T-helper 9 cell (primary cell): ENCODE measurements at places on chromosomes 5 and 9.

GRCh38 chr5:72076621-72077300 lies 30.5 kb upstream of the MAP1B start:
- DNase-seq = no peak

DNA sequence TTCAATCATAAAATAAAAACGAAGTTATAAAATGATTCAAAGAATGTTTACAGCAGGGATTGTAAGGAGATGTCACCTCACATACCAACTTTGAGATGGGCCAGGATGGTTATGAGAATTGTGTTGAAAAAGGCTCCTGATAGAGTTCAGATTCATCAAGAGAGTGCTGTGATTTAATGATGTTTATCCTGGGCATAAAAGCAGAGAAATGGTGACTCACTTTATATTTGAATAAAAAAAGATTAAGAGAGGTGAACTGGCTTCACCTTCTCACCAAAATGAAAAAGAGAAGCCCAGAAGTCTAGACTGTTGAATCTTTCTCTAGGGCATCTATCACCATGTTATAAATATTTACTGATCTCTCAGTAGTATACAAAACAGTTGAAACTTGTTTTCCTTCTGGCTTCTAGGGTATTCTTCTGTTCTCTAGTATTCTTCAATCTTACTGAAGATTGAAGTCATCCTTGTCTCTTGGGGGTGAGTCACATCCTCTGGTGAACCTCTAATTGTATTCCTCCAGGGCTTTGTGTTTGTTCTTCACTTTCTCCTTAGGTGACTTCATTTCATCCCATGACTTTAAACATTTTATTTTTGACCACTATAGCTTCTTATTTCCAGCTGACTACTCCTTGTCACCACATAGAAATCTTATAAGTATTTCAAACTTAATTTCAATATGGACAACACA lies 1237.3 kb upstream of the C9orf72 start:
- no peak for DNase-seq

- no peak for DNase-seq
Measured at GRCh38 chr9:90544488-90544887, 98.1 kb downstream of the DIRAS2 start.

DNA sequence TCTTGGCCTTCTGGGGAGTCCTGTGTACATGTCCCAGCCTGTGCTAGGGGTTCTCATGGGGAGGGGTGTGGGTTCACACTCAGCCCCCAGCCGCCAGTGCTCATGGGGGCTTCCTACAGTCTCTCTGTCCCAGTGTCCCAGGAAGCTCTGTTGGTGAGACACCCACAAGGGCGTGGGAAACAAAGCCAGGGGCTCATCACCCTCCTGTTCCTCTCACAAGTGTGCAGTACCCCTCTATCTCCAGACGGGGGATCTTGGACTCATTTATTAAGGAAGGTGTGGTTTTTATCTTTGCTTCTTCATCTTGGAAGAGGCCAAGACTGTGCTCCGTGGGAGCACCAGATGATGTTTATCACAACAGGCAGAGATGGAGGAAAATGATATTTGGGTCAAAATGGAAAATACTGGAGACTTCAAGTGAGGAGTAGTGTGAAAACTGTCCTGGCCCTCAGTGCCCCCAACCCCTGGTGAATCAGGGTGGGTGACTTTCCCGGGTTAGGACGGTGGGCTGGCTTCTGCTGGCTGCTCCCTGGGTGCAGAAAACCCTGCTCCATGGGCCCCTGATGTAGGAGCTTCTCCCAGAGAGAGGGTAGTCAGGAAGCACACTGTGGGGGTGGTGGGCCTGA lies 15.2 kb downstream of the TMEM171 start:
- DNase-seq = no peak

GRCh38 chr5:116861666-116862065 lies 287.0 kb upstream of the SEMA6A start:
- no peak for DNase-seq

GRCh38 chr9:89427621-89428221 lies 70.2 kb downstream of the SEMA4D start:
- peak; percentile 48 for DNase-seq

- DNase-seq = no peak
Measured at GRCh38 chr9:123131993-123132392, 98.5 kb downstream of the GPR21 start.

DNA sequence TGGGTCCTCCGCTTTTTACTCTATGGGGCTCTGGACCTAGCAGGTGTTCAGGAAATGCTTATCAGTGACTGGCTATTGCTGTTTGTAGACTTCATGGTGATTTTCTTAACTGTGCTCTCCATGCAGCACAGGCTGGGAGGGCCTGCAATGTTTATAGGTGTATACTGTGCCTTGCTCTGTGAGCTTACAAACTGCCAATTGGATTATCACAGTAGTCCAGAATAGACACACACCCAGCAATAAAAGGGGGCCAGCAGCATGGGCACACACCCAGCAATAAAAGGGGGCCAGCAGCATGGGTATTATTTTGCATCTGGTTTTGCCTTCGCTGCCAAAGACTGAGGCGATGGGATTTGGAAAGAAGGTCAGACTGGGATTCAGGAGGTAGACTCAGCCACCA lies 100.0 kb downstream of the CRB2 start:
- DNase-seq = no peak

DNA sequence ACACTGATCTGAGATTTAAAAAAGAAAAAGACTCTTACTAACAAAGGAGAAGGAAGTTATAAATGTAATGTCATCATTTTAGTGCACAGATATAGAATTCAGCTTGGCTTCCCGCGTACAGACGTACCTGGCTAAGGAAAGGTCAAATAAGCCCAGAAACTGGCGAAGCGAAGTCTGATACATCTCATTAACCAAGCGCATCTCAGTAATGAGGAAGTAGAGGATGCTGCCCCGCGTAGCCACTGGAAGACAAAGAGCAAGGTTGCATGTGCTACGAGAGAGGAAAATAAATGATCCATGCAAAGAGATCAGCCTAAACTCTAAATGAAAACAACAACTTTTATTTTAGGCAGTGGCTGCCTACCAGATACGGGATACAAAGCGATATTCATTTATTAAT lies 208.8 kb downstream of the DNAH5 start:
- no peak for DNase-seq

GRCh38 chr5:65961633-65962032 lies 35.3 kb downstream of the ERBIN start:
- no peak for DNase-seq

DNA sequence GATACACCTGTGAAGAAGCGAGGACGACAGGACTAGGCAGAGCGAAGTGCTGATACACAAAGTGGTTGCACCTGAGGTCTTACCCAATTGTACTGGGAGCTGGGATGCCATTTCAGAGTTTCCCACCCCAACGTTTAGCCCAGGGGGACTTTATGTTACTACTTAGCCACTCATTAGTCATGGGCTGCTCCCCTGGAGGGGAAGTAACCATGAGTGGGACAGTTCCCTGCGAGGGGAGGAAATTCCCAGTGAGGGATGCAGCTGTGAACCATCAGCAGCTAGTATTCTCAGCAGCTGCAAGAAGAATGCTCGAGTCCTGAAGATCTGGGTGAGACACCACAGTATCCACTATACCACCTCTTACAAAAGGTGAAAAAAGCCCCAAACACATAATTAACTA lies 93.7 kb upstream of the ACTBL2 start:
- no peak for DNase-seq

DNA sequence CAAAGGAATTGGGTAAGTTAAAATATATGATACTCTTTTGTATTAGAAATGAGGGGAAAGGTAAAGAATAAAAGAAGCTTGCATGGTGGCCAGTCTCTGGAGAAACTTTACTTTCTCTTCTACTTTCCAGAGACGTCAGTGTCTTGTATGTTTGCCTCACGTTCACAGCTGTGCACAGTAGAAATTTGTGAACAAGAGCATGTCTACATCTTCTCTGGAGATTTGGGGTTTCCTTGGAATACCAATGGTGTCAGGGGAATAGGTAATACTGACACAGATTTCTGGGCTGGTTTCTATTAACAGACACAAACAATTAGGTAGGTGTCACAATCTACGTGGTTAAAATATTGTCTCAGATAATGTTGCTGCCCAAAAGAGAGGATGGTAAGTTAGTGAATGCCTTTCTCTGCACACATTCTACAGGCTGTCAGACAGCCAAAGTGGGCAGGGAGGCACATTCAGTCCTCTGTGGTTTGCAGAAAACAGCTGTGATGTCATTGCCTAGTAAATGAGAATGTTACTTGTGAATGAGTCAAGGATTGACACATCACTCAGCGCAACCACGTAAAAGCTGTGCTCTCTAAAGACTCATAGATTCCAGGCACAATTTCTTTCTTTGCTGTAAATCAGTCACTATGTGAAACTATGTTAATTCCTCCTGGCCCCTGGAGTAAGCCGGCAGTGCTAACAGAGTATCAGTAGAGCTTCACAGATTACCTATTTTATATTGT lies 397.1 kb downstream of the MAN2A1 start:
- no peak for DNase-seq

DNA sequence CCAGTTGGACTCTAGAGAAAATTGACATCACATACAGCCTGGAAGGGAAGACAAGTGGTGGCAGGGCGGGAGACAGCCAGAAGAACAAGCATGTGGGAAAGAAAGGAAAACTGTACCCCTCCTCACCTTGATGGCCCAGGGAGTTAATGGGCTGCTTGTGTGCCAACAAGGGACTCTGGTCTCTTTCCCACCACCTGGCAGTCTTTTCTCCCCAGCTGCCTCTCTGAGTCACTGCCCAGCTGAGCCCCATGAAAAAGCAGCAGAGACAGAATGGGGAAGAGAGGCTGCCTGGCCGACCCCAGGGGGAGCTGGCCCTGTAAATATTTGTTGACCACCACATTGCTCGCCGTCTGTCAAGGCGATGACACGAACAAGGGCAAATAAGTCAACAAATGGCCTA lies 359.4 kb downstream of the ENC1 start:
- DNase-seq = no peak

DNA sequence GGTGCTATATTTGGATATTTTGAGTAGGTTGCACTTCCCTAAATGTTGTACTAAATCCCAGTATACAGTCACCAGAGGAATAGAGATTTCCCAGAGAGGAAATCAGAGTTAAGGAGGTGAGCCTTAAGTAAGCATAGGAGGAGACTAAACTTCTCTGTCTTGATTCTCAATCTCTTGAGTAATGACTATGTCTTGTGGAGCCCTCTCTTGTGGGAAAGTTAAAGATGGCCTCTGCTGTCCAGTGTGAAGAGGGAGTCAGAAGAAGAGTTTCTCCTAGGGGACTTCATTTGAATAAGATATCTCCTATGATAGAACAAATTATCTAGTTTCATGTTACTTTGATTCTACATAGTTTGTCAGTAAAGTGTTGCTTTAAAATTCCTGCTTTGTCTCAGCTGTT lies 502.5 kb downstream of the PDE4D start:
- no peak for DNase-seq

- no peak for DNase-seq
Measured at GRCh38 chr5:103041071-103041676, 78.8 kb downstream of the GIN1 start.

DNA sequence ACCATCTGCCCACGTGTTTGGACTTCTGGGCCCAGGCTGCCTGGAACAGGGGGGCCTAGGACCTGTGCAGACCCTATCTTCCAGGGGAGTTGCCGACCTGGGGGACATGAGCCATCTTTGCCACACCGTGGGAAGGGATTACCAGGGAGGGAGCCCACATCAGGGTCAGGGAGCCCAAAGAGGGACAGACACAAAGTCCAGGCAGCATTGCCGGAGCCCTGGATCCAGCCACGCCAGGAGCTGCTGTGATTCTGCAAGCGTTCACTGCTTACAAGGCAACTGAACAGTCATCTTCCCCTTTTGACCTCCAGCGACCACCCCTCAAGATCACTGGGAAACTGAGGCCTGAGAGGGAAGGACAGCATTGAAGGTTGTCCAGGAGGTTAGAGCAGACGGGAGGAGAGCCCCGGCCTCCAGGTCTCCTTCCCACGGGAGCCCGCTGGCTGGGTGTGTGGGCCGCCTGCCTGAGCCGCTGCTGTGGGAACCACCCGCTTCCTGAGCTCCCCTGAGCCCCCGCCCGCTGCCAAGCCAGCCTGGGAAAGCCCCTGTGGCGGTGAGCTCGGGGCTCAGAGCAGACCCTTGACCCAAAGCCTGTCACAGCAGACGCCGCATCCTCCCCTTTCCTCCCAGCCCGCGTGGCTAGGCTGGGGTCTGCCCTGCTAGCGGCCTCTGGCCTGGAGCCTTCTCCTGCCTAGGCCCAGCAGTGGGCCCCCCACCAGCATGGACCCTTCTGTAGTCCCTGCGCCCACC lies 17.1 kb upstream of the NOTCH1 start:
- no peak for DNase-seq

DNA sequence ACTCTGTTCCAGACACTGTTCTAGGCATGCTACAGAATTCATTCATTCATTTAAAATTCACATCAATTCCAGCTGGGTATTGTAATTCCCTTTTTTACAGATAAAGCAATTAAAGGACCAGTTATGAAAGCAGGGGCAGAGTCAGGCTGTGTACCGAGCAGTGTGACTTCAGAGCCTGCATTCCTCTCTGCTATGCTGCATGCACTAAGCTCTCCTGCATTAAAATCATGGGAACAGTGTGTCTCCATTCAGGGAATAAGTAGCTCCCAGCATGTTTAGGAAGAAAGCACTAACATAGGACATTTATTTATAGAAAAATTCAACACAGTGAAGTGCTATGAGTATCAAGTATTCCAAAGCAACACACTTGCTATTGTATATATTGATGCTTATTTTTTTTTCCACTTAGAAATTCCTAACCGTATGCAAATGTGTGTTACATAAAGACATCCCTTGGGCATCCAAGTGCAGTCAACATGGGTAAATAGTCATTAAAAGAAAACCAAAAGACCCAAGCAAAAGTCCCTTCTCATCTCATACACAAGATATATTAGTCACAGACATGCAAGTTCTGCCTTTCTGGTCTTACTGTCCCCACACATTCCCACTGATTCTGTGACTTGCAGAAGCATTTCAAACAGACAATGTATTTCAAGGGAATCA lies 173.7 kb downstream of the GABRB2 start:
- no peak for DNase-seq

- DNase-seq = no peak
Measured at GRCh38 chr9:105672711-105673234, 10.5 kb downstream of the TAL2 start.

GRCh38 chr9:34197756-34198711 lies 19.2 kb downstream of the UBAP1 start:
- DNase-seq = no peak

GRCh38 chr5:138699482-138699881 lies 53.7 kb upstream of the CTNNA1 start:
- no peak for DNase-seq

- no peak for DNase-seq
Measured at GRCh38 chr5:180586870-180587269, 4.4 kb downstream of the SCGB3A1 start.
